HuH-7.5 (cell line): ENCODE measurements at places on chromosomes 2 and 18.

- DNase-seq: no peak
Observed at GRCh38 chr2:131115752-131116151, 10.6 kb downstream of the PLEKHB2 start.

- DNase-seq: no peak
Observed at GRCh38 chr2:241900251-241901017, 30.9 kb downstream of the RTP5 start.

- DNase-seq: no peak
Observed at GRCh38 chr2:160294339-160294803, 94.3 kb upstream of the ITGB6 start.

- DNase-seq: no peak
Observed at GRCh38 chr2:232540441-232541041, 1.0 kb downstream of the CHRNG start.

- no peak for DNase-seq
Observed at GRCh38 chr2:232372231-232373208, 6.0 kb upstream of the ALPP start.

DNA sequence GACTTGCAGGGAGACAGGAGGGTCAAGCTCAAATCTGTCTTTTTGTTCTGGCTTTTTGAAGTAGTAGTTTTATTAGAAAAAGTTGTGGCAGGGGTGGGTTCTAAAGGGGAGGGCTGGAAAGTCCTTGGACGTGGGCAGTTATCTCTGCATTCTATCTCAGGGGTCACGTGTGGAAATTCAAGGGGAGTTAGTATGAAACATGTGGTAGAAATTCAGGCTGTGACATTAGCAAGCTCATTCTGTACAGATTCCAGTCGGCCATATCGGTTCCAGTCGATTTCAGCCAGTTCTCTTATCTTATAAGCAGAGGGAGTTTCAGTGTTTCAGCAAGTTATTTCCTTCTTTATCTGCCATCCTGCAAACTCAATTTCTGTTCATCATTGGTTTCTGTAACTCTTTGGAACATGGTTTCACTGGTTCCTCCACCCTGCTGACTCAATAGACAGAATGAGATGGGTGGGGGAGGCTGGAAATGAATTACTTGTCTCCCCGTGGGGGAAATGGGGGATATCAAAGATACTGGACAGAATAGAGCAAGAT is 53.0 kb downstream of the RAB27B start:
- DNase-seq: no peak

- no peak for DNase-seq
Observed at GRCh38 chr2:101725515-101726192, 28.1 kb downstream of the MAP4K4 start.

- DNase-seq: no peak
Observed at GRCh38 chr18:48818329-48819254, 132.2 kb downstream of the SMAD7 start.
